Kidney epithelial cell (primary cell): ENCODE measurements at places on chromosomes 1 and 21. TPM values are rescaled to one million over a fixed set of nuclear protein-coding genes. Genes with fewer than 3 reads are reported as not detected.

Gene ITLN2
- not detected in 2 replicates for total RNA-seq

Gene CD247
- total RNA-seq, result not detected in 2 replicates

Gene KRTAP11-1
- not detected in 2 replicates for total RNA-seq

Gene RPS27
- total RNA-seq, result 2,282 and 2,407 TPM in 2 replicates

Gene CCDC17
- 0.33 and 1.3 TPM in 2 replicates for total RNA-seq

Gene NUDT4B
- total RNA-seq, result 25.3 and 30.9 TPM in 2 replicates

Gene AURKAIP1
- 201 and 204 TPM in 2 replicates for total RNA-seq

Gene ADAMTSL4
- 0.46 and 1.7 TPM in 2 replicates for total RNA-seq

Gene PLA2G2E
- not detected in 2 replicates for total RNA-seq

Gene SPRR3
- total RNA-seq, result 1.1 TPM in 1 of 2 replicates, not detected in the other

Gene OPTC
- not detected in 2 replicates for total RNA-seq

Gene LCE1C
- not detected in 2 replicates for total RNA-seq

Gene BNIPL
- 0.17 TPM in 1 of 2 replicates, not detected in the other for total RNA-seq

Gene LCE3E
- not detected in 2 replicates for total RNA-seq

Gene PGBD5
- total RNA-seq, result 54.0 and 70.7 TPM in 2 replicates

Gene PLEKHN1
- total RNA-seq, result 13.2 and 13.3 TPM in 2 replicates

Gene CYP2J2
- 1.9 and 3.3 TPM in 2 replicates for total RNA-seq

Gene UBE2U
- total RNA-seq, result not detected in 2 replicates

Gene CD1D
- total RNA-seq, result 0.34 and 0.67 TPM in 2 replicates

Gene SYT6
- not detected in 2 replicates for total RNA-seq

Gene LAD1
- total RNA-seq, result 36.1 and 38.9 TPM in 2 replicates

Gene AADACL3
- not detected in 2 replicates for total RNA-seq
